ENCODE measurements at places on chromosomes 4 and X.

DNA sequence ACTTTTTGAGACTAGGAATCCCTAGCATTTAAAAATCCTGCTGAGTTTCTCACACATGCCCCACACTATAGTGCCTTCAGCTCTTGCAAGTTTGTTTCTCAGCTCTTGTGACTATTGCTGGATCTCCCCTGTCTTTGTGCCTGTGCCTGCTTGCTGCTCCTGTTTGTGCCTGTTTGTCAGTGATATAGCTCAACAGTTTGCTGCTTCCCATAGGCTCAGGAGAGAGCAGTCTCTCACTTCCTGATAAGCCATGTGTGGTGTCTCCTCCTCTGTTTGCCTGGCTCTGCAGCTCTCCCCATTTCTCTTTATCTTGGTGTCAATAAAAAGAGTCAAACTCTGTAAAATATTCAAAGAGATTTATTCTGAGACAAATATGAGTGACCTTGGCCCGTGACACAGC lies 259.8 kb upstream of the CLNK start:
- DNase-seq, result no peak

DNA sequence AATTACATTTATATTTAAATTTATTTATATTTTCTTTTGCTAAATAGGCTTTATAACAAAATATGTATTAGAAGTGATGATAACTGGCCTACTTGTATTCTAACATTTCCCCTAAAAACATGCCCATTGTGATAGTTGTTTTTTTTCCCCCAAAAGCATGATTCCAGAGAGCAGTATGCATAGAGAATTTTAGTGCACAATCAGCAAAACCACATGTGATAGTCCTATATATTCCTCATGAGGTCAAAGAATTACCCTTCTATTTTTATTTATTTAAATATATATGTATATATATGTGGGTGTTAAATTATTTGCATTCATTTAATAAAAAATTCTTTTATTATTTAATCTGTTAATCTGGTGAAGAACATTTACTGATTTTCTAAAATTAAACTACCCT lies 78.2 kb upstream of the TLL1 start:
- DNase-seq, result no peak

DNA sequence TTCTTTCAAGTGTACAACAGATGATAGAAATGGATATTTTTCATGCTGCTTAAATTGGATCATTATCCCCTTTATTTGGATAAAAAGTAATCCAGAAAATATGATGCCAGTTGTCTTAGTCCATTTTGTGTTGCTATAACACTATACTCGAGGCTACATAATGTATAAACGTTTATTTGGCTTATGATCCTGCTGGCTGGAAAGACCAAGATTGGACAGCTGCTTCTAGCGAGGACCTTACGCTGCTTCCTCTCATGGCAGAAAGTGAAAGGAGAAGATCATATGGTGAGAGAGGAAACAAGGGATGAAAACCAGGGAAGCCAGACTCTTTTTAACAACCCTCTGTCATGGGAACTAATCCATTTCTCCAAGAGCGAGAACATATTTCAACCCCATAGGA lies 102.7 kb downstream of the TRAM1L1 start:
- DNase-seq, result no peak

DNA sequence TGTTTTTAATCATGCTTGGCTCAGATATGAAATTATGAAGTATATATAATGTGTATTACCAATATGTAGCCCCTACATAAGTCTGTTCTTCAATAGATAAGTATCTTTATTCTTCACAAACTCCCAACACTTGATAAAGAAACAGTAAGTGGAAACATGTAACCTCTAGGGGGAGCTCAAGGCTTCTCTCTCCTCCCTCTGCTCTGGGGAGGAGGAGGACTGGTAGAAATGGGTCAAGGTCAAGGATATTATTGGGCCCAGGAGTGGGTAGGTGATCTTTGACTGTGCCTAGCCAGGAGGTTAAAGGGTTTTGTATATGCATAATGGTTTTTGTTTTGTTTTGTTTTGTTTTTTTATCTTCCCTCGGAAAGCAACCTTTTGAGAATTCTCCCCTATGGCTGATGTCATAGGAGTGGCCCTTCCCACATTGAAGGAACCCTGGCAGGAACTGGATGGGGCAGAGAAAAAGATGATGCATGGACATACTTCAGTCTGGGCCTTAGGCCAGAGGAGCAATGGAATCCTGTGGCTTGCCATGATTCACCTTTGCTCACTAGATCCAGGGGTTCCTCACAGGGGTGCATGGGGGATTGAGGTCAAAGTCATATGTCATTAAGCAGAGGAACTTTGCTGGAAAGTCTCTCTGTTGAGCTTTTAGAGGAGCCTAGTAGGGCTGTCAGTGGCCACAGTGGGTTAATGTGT lies 460.3 kb downstream of the MID1IP1 start:
- peak; percentile 1 for DNase-seq

DNA sequence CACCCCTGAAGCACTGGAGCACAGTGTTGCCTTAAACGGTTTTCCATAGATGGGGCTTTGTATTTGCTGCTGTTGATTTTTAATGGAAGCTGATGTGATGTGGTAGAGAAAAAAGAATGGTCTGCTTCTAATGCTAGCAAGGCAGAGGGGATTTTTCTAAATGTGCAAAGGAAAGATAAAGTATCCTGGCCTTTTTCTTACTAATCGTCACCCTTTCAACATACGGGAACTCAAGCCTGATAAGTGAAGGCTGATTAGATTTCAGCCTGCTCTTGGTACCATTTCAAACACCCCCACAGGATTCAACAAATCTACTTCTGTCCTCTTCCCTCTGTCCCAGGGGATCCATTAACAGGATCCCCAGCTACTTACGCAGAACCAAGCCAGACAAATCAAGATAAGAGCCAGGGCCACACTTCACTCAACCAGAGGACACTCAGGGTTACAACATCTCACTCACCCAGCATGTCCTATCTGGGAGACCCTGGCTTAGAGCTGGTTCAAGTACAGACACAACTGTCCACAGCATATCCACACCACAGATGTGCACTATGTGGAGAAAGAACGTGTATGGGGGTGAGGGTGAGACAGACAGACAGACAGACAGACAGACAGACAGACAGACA lies 180.0 kb downstream of the SH3KBP1 start:
- DNase-seq, result no peak

GRCh38 chr4:124939908-124940307 lies 227.4 kb upstream of the ANKRD50 start:
- DNase-seq, result no peak

DNA sequence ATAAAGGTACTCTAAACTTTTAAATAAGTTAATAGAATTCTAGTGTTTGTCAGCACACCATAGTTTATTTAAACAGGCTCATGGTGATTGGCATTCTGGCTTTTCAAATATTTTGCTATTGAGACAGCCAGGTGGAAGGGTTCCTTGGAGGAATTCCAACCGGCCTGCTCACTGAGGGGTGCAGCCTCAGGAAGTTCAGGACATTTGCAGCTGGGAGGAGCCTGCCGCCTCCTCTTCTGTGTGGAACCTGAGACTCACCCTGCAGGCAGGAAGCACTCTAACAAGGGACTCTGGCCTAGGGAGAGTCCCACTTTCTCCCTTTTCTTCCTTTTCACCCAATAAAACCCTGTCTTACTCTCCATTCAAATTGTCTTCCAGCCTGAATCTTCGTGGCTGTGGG lies 1328.0 kb downstream of the FSTL5 start:
- DNase-seq, result no peak

Data from CD4-positive, alpha-beta T cell (primary cell).